Activated naive CD8-positive, alpha-beta T cell treated with anti-CD3 and anti-CD28 coated beads, Interleukin-2, amount 50 U/mL, for 16 hours (primary cell): ENCODE measurements at places on chromosomes 11 and 22.

DNA sequence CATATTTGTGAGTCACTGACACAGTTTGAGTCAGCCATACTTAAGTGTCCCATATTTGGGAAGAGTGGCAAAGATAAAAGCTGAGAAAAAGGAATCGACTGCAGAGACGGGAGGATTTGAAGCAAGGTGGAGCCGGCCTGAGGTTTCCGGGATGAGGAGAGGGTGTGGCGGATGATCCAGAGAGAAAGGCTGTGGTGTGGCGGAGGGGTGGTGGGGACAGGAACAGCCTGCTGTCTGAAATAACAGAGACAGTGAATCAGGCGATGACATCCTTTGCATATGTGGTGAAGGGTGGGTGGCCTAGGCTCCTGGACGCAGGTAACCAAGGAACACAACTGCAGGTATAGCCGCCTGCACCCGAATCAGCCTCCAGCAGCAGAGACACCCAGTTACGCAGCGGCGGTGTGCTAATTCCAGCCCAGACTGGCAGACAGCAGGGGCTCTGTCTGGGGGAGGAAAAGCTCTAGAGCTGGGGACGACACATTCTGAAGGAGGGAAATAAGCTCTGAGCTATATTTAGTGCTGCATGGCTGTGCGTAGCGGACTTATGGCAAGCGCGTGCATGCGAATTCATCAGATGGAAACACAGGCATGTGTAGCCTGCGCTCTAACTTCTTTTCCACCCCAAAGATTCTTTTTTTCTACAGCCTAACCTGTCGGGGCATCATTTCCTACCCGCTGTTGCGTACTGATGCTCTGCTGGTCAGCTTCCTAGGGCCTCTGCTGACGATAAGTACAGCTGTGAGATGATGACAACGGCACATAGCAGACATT is 62.7 kb upstream of the BARX2 start:
- DNase-seq = no peak

DNA sequence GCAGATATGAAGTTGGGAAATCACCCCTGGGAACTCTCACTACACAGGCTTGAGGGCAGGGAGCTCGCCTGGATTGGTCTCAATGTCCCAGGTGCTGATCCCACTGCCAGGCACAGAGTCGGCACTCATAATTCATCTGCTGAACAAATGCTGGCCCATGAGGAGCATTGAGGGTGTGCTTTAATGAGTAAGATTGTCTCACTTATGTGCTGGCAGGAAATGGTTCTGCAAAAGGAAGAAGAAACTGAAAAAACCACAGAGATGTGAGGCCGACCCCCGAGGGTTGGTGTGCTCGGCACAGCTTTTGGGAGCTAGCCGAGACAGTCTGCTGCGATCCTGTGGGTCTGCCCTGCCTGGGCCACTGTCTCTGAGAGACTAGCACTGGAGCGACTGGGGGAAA is 9.4 kb downstream of the PLAAT2 start:
- no peak for DNase-seq

DNA sequence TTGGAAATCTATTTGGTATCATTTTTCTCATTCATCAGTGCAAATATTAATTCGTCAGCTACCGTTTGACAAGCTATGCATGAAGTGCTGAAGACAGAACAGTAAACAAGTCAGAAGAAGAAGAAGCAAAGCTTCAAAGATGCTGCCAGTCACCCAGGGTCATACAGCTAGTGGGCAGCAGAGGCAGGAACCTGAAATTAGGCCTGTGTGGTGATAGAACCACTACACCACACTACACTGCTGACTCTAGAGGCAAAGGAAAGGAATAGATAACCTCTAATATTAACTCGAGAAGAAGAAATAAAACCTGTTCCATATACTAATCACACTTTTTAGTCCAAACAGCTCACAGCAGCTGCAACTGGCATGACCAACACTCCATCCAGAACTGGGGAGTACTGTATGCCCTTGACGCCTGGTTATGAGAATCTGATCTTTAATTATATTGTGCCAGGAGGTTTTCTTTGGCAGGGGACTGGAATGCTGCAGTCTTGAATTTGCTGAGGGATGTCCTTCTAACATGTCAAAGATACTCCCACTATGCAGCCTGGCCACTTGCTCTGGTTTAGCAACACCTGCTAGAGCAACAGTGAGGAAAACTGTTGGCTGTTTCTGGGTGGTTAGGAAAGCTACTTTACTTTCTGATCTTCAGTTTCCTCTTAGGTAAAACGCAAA is 73.0 kb downstream of the PAK1 start:
- no peak for DNase-seq

- no peak for DNase-seq
Measured at GRCh38 chr11:101863361-101863760, 51.4 kb upstream of the CEP126 start.

- DNase-seq = no peak
Measured at GRCh38 chr22:24207264-24208011, 26.2 kb downstream of the SUSD2 start.

GRCh38 chr11:90493379-90493778 is 270.5 kb upstream of the CHORDC1 start:
- no peak for DNase-seq

DNA sequence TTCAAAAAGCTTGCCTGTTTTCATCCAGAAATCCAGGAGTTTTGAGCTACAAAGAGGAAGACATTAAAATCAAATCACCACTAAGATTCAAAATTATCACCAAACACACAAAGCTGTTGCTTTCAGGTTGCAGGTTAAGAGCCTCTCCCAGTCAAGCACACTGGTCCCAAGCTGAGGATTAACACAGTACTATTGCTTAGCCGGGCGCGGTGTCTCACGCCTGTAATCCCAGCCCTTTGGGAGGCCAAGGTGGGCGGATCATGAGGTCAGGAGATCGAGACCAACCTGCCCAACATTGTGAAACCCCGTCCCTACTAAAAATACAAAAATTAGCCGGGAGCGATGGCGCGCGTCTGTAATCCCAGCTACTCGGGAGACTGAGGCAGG is 1165.1 kb downstream of the LRRC4C start:
- DNase-seq = no peak

DNA sequence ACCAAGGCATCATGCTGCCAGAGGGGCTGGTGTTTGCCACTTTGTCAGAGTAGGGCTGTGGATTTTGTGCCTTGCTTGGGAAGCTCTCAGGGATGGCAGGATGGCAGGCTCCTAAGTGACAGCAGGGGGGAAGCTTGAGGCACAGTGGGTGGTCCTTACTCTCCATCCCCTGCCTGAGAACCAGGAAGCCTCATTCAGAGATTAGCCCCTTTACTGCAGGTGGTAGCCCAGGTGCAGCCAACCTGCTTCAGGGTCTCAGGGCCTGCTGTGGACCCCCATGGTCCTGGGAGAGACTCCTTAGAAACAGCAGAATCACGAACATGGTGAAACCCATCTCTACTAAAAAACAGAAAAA is 8.9 kb upstream of the ST3GAL4 start:
- DNase-seq = no peak

DNA sequence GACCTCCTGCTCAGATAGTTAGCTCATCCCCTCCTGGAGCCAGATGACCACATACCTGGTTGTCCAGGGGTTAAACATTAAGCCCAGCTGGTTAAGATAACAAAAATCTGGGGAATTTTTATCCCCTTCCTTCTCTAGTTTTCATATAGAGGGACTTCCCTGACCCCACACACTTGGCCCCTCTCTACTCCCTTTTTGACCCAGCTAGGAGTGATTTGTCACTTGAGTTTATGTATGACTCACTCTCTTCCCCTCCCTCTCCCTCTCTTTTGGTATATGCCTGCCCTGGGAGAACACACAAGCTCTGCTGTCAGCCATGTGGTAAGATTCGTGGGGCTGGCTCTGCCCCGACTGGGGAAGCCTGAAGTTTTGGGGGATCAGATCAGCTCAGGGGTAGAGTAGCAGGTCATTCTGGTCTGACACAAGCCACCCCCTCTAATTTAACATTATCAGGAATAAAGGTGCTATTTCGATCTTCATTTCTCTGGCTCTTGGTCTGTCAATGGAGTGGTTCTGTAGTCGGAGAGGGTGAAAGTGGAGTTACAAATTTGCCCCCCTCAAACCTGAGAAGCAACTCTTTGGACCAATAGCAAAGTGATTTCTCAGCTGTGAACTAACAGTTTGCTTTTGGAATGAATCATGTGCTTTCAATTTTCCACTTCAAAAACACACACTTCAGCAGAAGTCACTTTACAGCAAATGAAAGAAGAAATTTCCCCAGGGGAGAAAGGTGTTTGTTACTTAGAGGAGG is 415.3 kb upstream of the CADM1 start:
- DNase-seq = no peak
